Suppressor macrophage treated with lipopolysaccharide for 4 hours (primary cell): ENCODE measurements at places on chromosomes 4 and X.

GRCh38 chrX:110188701-110189558, 129.0 kb downstream of the AMMECR1 start:
- peak; percentile 71 for DNase-seq

- DNase-seq: peak; percentile 40
Measured at GRCh38 chrX:50691820-50692219, 122.2 kb downstream of the SHROOM4 start.

- DNase-seq: no peak
Measured at GRCh38 chrX:22165732-22166457, 106.8 kb upstream of the CBLL2 start.

DNA sequence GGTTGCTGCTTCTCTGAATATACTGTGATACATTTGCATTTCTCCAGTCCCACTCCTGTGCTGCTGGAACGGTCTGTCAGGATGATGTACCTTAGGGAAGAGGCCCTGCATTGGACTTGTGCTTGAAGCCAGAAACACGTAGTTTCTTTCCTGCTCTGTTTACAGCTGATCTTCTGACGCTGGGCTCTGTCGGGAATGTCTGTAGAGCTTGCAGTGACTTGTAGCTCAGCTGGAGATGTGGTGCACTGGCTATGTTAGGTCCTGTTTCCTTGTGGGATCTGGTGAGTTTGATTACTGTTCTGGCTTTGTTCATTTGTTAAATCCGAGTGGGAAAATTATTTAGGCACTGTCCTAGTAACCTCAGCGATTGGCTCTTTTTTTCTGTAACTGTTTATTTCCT, 137.2 kb upstream of the WDR1 start:
- DNase-seq: no peak

- no peak for DNase-seq
Measured at GRCh38 chr4:139025841-139026240, 10.3 kb downstream of the NOCT start.

DNA sequence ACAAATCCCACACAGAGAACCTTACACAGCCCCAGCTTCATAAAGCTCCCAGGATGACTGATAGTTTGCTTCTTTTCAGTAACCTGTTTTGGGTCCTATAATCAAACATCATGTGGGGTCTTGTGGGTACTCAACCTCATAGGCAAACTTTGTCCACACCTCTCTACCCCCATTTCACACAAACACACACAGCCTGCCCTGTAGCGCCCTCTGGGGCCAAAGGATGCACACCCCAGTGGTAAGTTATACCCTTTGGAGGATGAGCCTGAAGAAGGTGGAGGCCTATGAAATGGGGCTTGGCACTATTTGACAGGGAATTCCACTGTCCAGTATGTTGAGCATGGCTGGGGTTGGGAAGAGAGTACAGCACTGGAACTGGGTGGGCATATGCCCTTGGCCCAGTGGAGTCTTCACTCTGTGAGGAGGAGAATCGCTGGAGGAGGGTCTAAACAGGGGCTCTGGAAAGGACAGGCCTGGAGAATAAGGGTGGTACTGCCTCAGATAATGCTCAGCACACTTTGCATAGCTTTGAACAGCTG, 30.5 kb upstream of the COL25A1 start:
- peak; percentile 19 for DNase-seq

- peak; percentile 92 for DNase-seq
Measured at GRCh38 chr4:168577624-168578023, 80.8 kb downstream of the PALLD start.

DNA sequence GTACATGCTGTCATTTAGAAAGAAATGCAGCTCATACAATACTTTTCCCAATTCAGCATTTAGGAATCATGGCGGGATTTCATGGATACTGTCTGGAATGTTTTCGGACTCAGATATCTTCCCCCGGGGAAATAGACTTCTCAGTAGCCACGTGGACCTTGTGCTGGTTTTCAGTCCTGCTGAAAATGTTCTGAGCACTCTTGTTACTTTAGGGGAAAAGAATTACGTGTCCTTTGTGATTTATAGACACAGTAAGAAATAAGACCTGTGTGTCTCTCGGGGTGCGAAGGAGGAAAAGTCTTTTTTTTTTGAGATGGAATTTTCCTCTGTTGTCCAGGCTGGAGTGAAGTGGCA, 3.8 kb downstream of the CD99 start:
- no peak for DNase-seq

DNA sequence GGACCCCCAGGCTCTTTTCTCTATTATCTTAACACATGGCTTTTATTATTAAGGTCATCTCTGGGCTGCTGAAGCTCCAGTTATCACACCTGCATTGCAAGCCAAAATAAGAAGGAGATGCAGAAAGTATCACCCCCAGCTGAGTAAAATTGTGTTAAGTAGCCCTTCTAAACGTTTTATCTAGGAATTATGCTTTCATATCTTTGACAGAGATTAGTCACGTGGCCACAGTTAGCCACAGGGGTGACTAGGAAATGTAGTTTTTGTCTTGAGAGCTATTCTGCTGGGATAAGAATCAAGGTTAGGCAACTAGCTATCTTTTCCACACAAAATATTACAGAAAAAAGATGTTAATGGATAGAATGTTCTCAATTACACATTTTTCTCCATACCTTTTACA, 102.1 kb downstream of the ANXA3 start:
- DNase-seq: no peak

DNA sequence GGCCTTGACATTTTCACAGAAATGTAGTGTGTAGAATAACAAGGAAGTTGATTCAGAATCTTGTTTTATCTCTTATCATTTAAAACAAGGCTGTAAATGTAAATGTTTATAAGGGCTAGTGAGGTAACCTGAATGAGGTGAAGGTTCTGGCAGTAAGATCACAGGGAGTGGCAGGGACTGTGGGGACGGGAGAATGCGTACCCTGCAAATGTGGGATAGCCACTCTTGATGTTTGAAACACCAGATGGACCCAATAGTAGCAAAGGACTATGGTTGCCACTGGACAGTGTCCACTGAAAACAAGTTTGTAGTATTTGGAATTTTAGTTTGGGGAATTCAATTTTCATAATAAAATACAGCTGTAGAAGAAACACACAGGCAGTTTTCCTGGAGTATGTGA, 155.3 kb downstream of the FHIP1A start:
- no peak for DNase-seq

GRCh38 chr4:23911675-23912455, 22.0 kb upstream of the PPARGC1A start:
- DNase-seq: no peak

DNA sequence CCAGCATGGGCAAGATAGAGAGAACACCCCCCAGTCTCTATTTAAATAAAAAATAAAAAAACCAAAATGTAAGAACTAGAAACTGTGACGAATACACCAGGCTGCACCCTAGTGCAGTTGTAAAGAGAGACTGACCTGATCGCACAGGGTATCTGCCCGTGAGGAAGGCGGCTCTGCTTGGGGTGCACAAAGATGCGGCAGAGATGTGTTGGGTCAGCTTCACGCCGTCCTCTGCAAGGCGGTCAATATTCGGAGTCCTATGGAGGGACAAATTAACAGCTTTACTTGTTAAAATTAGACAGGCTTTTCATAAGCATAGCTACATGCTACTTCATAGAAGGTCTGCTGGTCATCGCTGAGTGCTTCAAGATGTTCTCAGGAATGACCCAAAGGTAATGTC, 26.1 kb upstream of the ARSD start:
- no peak for DNase-seq

DNA sequence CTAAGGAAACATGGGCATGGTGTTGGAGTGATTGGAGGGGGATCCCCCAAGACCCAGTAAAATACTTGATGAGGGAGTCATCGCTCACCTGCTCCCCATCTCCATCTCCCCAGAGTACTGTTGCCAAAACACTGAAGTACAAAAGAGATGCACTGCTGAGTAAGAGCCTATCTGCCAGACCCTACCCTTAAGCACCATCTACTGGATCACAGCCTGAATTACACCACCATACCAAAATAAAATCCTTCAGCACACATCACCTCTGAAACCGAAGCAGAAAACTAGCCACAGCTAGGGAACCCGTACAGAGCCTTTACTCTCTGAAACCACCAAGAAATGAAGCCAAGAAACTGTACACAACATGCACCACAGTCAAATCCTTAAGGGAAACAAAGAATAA, 466.3 kb upstream of the ACTRT1 start:
- peak; percentile 1 for DNase-seq

DNA sequence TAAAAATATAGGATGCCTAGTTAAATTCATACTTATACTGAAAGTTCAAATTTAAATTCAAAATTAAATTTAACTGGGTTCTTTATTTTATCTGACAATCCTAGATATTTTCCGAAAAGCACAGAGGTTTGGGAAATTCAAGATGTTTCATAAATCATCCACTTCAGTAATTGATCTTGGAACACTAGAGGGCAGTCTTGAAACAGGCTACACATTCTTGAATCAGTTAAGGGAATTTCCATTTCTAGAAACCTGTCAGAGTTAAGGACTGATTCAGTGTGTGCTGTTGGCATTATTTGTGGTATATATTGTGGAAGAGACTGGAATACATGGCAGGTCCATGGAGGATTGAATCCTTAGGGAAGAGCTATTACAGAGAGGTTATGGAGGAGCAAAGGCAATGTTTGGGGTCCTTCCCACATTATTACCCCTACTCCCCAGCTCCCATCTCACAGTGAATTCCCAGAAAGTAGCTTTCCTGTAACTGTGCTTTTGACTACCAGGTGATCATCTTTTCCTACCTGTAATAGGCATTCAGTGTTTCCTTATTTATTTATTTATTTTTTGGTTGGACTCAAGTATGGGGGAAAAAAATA, 92.9 kb downstream of the EGF start:
- peak; percentile 84 for DNase-seq

- no peak for DNase-seq
Measured at GRCh38 chr4:8850074-8850829, 21.4 kb downstream of the HMX1 start.

DNA sequence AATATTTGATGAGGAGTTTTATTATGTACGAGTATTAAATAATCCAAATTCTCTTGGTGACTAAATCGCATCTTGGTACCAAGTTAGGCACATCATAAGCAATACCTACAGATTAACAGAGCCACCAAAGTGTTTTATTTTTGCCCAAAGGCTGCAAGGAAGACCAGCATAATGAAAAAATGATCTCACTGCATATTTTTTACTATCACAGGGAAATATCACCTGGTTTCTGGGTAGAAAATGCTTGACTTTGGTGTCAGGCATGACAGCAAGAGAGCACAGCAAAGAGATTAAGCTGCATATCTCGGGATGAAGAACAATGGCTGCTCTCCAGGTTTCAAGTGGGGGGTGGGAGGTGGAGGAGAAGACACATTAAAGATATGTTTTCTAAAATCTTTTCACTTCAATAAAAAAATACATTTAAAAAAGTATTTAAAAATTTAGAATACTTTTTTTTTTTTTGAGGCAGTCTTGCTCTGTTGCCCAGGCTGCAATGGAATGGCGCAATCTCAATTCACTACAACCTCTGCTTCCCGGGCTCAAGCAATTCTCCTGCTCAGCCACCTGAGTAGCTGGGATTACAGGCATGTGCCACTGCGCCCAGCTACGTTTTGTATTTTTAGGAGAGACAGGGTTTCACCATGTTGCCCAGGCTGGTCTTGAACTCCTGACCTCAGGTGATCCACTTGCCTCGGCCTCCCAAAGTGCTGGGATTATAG, 86.1 kb downstream of the FRYL start:
- DNase-seq: no peak

- peak; percentile 51 for DNase-seq
Measured at GRCh38 chr4:124710015-124710741, 2.4 kb downstream of the ANKRD50 start.

- DNase-seq: no peak
Measured at GRCh38 chr4:181820553-181820952, 422.6 kb upstream of the TENM3 start.

- DNase-seq: no peak
Measured at GRCh38 chrX:6187256-6187655, 41.4 kb downstream of the NLGN4X start.

- no peak for DNase-seq
Measured at GRCh38 chrX:97898798-97899197, 1015.1 kb downstream of the RPA4 start.

DNA sequence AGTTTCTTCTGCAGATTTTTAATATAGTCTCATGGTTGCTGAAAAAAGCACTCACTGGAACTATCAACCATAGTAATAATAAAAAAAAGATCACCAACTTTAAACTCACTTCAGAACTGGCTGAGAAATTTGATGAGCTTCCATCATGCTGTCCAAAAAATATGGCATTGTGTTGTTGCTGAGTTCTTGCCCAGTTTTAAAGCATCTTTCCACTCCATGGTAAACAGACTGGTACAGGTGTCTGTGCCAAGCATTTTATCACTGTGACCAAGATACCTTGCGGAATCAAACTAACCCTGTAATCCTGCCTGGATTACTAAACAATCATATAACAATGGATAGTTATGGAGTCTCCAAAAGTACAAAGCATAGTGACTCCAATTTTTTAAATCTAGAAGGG, 360.3 kb upstream of the NOCT start:
- DNase-seq: no peak

GRCh38 chr4:171621646-171622045, 191.6 kb upstream of the GALNTL6 start:
- no peak for DNase-seq

GRCh38 chr4:67401902-67402301, 143.4 kb downstream of the CENPC start:
- no peak for DNase-seq

DNA sequence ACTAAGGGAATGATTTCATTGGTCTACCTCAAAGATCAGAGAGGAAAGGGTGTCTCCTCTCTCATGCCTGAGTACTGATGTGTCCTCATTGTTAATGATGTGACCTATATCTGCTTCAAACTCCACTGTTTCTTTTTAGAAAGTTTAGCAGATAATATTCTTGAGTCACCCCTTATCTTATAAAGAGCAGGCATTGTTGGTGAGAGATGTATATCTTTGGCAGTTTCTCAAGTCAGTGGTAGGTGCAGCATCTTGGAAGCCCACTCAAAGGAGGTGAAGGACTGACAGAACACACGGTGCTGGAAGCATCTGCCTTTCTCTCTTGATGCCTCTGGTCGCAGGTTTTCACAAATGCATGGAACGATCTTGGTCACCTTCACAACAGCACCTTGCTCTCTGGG, 71.2 kb downstream of the ZNF518B start:
- DNase-seq: no peak

GRCh38 chrX:155134255-155134654, 62.9 kb downstream of the BRCC3 start:
- no peak for DNase-seq

DNA sequence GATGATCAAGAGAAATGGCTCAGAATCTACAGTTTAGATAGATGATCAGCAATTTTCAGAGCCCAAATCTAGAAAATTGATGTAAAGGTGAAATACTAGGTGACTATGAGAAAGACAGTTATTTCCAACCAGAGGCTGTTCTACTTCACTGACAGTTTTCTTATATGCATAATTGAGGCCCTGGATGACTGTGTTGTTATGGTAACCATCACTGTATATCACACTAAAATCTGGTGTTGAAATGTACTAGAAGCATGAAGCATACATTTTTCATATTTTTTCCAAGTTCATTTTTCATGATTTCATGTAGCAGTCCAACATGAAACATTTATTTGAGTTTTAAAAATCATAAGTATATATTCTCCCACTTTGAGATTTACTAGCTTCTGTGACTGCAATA, 87.4 kb downstream of the ATXN3L start:
- DNase-seq: no peak

GRCh38 chr4:28248269-28248668, 1387.6 kb downstream of the STIM2 start:
- DNase-seq: no peak
